ENCODE measurements at places on chromosomes 3 and 15.

DNA sequence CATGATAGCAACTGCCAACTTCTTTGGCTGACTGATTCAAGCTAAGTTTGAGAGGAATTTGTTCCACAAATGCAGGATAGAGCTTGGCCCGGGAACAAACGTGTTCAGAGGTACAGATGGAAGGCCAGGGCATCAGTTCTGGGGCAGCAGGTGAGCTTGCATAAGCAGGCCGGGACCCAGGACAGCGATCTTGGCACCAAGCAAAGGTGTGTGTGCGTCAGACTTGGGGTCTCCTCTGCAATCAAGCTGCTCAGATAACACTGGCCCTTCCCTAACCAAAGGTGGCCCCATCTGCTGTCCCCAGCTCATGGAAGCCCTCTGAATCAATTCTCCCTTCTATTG is 155.6 kb downstream of the MEGF11 start:
- no peak for DNase-seq

DNA sequence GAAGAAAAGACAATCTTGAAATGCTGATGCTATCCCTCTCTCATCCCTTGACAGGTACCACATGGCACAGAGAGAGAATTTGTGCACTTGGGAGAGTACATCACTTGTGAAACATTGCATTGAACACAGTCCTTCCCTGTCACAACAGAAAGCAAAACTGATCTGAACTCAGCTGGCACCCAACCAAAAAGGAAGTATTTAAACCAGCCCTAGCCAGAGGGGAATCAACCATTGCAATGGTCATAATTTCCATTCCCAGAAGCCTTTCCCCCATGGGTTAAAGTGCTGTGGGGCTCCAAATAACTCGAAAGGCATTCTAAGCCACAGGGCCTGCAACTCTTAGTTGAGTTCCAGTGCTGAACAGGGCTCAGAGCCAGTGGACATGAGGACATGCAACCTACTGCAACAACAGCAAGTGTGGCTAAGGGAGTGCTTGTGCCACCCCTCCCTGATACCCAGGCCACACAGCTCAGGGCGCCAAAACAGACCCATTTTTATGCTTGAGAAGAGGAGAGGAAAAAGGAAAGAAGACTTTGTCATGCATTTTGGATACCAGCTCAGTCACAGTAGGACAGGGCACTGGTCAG is 530.8 kb upstream of the BCHE start:
- DNase-seq = no peak

GRCh38 chr3:166759736-166760513 is 620.2 kb downstream of the ZBBX start:
- no peak for DNase-seq

DNA sequence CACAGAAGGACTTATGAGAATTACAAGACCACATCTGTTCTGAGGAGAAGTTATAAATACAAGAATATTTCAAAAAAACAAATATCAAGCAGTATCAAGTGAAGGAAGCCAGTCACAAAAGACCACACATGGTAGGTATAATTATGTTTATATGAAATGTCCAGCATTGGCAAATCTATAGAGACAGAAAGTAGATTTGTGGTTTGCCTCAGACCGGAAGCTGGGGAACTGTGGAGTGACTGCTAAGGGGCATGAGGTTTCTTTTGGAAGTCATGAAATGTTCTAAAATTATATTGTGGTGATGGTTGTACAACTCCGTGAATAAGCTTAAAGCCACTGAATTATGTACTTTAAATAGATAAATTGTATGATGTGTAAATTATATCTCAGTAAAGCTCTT is 136.9 kb downstream of the FRMD5 start:
- DNase-seq = no peak

GRCh38 chr3:155462672-155463071 is 169.2 kb upstream of the STRIT1 start:
- no peak for DNase-seq

GRCh38 chr3:162517110-162517509 is 1020.5 kb downstream of the OTOL1 start:
- DNase-seq = no peak

DNA sequence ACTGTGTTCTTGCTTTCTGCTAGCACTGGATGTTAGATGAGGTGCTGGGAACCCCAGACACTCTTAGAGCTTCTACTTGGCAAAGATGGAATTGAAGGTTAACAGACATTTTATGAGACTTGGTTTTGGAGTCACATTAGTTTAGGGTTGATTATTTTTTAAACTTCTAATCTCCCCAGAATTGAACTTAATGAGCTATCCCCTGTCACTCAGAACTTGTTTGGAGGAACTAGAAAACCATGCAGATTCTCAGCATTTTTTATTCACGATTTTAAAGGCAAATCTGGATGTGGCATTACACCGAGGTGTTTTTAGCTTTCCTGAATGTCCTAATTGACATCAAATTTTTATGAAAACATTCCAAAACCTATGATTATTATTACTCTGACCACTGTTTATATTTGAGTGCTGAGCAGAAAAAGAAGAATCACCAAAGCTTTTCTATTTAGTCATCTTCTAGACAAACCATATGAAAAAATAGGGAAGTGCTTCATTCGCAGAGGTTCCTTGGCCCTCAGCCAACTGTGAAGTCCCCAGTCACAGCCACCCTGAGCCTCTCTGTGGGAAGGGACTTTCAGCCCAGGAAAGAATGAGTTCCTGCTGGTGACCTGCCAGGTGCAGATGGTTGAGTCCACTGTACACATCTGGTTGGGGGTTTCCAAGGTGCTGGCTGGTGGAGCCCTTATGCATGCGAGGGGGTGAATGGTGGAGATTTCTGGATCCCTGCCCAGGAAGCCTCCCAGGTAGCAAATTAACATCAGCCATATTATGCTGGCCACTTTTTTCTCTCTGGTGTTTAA is 196.0 kb upstream of the TOPAZ1 start:
- DNase-seq = no peak

DNA sequence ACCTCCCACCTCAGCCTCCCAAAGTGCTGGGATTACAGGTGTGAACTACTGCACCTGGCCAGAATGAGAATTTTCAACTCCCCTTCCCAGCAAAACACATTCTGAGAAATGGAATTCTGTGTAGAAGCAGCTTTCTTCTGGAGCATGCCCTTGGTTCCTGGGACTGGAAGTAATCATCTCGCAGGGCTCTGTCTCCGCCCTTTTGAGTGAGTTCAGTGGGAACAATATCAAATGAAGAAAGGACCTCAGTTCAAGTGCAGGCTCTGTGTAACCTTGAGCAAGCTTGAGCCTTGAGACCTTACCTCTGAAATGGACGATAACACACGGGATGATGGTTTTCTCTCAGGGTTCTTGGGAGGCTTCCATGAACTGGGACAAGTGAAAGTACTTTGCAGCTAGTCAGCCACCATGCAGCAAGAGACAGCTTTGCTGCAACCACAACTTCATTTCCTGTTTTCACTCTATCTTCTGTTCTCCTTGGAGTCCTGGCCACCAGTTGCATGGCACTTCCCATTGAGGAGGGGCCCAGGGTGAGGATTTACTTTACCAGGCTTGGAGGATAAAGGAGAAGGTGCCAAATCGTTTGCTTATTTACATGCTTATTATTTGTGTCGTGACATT is 35.7 kb upstream of the IGF1R start:
- DNase-seq = no peak

DNA sequence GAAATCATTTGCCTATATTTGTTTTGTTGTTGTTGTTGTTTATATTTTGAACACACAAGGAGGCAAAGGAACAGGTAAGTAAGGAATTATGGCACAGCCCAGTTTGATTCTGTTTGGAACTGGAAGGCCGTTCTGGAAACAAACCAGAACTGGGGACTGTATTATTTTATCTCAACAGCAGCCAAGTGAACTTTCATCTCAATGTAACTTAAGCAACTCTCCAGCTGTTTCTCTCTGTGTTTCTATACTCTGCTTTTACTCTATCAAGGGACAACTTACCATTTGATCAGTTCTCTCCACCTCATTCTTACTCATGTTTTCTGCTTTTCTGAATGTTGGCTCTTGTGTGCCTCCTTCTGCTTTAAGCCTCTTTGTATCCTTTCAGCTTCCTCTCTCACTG is 16.0 kb upstream of the WDR49 start:
- DNase-seq = no peak

GRCh38 chr15:66842710-66843441 is 140.8 kb downstream of the SMAD6 start:
- DNase-seq = peak; percentile 24

DNA sequence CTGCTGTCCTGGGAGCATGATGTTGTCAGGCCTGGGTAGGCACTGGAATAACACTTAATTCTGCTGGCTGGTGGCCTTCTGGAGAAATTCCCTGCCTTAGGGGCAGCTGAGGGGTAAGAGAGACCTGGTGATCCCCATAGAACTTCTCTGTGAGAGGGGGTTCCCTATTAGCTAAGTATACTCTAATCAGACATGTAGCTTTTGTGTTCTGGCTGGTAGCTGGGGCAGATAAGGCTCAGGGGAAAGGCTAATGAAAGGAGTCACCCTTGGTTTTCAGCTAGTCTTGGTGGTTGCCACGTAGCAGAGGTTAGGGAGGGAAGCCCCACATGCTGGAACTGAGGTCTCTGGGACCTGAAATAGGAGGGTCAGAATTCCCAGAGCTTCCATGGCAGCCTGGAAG is 952 bp upstream of the HDDC3 start:
- DNase-seq = no peak

DNA sequence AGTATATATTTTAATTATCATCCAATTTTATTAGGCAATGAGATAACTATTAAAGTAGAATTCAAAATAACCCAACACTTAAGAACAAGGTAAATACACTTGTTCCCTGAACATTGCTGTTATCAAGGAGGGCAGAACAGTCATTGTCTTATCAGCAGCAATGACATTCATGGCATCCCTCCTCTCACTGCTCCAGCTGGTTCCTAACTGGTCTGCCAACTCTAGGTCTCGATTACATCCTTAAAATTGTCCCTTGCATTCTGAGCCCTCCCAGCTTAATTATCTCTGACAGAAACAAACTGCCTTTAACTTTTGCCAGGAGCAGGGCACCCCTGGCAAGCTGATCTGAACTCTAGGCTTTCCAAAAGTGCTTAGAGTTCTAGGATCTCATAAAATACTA is 14.0 kb upstream of the DYNC1LI1 start:
- no peak for DNase-seq

- DNase-seq = peak; percentile 77
Observed at GRCh38 chr15:42619656-42620371, 44.4 kb downstream of the STARD9 start.

GRCh38 chr3:129942296-129942695 is 32.2 kb upstream of the TRH start:
- peak; percentile 88 for DNase-seq

DNA sequence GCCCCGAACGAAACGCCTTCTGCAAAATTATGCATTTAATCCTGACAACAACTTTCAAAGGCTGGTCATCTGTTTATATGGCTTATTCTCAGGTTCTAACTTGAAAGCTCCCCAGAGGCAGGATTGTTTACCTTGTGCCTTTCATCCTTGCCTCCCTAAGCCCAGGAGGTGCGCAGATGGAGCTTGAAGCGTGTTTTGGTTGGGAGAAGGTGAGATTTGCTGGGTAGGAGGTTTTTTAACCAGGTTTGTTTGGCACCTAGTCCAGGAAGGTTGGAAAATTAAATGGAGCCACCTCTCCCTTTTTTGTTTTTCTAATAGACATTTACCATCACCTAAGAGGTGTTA is 675 bp downstream of the TSEN2 start:
- no peak for DNase-seq

DNA sequence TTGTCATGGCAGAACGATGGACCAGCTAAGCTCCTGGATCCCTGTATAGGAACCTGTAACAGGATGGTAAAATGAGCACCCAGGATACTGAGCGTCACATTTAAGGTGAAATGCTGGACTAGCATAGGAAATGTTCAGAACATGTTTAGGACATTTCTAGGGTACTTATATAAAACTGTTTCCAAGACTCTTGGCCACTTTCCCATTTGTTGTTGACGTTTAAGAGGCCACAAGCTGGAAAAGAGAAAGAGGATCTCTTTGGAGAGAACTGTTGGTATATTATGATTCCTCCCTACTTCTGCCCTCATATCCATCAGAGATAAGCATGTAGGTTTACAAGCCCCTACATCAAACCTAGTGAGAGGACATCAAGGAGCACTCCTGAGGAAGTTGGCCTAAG is 57.5 kb downstream of the SCN11A start:
- DNase-seq = no peak

- no peak for DNase-seq
Observed at GRCh38 chr15:89002830-89003229, 85.4 kb upstream of the ABHD2 start.

- no peak for DNase-seq
Observed at GRCh38 chr3:13876451-13877100, 3.3 kb downstream of the WNT7A start.

DNA sequence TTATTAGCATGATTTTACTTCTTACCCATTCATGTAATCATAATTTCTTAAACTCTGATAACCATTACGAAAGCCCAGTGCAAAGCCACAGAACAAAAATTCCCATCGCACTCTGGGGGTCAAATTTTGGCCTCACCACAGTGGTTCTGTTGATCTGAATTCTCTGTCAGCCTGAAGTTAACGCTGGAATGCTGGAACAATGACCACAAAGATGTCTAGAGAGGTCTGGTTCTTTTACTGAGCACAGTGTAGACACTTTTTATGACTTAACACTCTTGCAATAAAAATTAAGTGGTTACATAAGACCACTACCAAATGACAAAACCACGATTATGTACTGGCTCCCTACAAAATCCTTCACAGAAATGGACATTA is 94.7 kb downstream of the PDZRN3 start:
- no peak for DNase-seq

GRCh38 chr15:42203891-42204290 is 4.2 kb downstream of the VPS39 start:
- no peak for DNase-seq

GRCh38 chr3:13769422-13769821 is 110.4 kb downstream of the WNT7A start:
- DNase-seq = no peak

DNA sequence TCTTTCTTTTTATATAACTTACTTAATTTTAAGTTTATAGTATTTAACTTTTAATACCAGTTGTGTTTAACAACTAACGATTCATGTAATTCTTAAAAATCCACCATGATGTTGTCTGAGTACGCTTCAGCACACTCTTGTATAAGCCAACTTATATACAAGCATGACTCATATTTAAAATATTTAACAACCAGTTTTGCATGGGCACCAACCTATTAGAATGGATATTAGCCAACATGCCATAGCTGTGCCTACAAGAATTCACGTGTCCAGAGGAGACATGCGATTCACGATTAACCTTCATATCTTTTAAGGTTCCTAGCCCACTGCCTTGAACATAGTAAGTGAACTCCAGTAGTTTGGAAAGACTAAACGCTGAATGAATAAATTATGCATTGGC is 1023.2 kb downstream of the TBL1XR1 start:
- DNase-seq = no peak

- DNase-seq = no peak
Observed at GRCh38 chr15:66008940-66009562, 139.8 kb downstream of the RAB11A start.

GRCh38 chr15:47548231-47548630 is 169.1 kb upstream of the SEMA6D start:
- no peak for DNase-seq

- no peak for DNase-seq
Observed at GRCh38 chr15:90419738-90420406, 31.8 kb downstream of the IQGAP1 start.

DNA sequence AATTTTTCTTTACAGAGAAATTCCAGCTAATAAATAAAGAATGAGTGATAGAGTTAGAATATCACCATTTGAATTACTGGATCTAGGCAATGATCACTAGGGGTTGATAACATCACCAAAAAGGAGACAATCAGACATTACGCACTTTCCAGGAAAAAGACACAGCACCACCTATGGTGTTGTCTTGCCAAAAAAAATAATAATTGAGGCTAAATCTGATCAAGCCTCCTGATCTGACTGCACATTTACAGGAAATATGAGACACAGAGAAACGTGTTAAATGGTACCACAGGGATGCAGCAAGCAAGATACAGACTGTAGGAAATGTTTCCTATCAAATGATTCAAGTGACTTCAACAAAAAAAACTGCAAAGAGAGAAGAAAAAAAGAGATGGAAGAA is 92.8 kb downstream of the EOMES start:
- DNase-seq = no peak
